ENCODE measurements at places on chromosomes 3 and 15.

DNA sequence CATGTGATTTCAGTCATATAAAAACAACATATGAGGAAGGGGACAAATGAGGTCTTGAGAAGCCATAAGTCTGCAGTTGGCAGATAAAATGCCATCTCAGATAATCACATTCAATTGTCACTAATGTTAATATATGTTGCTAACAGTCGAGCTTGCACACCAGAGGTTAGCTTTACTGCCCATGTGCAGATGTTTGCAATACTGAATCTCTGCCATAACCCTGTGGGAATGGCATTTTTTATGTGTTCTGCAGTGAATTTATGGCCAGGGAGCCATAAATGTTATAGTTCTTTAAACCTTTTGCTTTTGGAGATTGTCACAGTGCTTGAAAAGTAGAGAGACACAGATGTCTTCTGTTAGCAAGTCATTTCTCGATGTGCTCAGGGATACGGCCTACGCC, 141.5 kb downstream of the RORA start:
- DNase-seq: no peak

- no peak for DNase-seq
Measured at GRCh38 chr3:142641504-142641903, 45.3 kb downstream of the PLS1 start.

GRCh38 chr3:55691141-55691540, 204.0 kb upstream of the WNT5A start:
- no peak for DNase-seq

DNA sequence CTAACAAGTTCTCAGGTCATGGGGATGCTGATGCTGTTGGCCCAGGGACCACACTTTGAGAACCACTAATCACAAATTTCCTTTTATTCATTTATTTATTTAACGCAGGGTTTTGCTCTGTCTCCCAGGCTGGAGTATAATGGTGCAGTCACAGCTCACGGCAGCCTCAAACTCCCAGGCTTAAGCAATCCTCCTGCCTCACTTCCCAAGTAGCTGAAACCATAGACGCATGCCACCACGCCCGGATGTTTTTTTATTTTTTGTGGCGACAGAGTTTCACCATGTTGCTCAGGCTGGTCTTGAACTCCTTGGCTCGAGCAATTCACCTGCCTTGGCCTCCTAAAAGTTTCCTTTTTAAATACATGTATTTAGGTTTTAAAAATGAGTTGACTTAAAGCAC, 20.7 kb upstream of the ISLR2 start:
- DNase-seq: no peak

GRCh38 chr15:57462381-57462780, 86.1 kb downstream of the CGNL1 start:
- no peak for DNase-seq

DNA sequence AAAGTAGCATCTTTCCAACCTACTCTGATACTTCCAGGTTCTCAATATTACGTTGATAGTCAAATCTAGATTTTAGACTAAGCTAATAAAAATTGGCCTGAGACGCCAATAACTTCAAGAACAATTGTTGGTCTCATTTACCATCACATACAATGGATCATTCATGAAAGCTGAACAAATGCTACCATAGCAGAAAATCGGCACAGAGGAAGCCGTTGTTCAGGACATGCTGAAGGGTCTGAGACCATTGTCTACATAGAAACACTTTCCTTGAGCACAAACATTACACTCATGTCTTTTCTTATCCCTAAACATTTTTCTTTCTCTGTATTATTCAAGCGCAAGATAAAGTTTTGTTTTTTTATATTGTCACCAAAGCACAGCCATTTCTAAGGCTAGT, 37.2 kb upstream of the FHIT start:
- DNase-seq: no peak

DNA sequence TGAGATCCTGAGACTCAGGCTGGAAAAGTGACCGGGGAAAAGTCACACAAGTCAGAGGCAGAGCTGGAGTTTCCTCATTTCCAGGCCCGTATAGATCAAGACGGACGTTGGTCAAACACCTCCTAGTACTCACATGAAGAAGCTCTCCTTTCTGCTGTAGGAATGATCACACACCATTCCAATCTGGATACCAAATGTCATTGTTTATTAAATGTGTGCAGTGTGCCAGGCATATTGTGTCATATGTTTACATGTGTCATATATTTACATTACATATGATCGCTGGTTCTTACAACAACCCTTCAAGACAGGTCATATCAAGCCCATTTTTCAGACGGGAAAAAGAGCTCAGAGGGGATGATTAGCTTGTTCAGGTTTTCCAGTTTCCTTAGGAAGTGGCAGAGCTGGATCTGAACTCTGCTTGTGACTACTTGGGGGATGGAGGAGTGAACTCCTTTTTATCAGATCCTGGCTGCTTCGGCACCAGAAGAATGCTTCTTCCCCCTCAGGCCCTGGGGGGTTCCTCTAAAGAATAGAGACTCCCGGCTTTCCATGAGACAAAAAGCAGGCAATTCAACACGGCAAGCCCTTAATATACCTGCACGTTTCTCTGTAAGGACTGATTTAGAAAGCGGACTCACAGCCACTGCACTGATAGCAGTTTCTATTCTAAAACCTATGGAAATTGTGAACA, 41.9 kb downstream of the FAM43A start:
- DNase-seq: no peak

DNA sequence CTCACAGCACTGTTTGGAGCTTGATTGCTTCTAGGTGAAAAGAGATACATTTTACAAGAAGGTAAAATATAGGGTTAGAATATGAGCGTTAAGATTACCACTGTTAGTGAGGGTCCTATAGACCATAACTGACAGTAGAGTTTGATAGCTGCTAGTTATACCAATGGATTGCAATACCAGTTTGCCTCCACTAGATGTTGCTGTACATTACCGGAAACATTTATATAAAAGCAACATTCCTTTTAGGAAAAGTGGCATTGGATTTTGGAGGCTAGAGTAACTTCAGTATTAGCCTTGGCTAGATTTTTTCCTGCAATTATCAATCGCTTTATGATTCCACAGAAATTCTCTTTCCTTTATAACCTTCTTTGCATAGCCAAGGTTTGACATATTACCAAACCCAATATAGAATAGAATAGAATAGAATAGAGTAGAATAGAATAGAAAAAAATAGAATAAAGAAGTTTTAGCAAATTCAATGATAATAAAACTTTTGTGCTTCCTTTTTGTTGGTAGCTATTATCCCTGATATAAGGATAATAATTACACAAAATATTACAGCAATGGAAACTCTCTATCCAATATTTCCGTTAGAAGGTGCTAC, 1093.6 kb upstream of the ALCAM start:
- DNase-seq: no peak

- DNase-seq: no peak
Measured at GRCh38 chr3:153159771-153160397, 2.1 kb upstream of the RAP2B start.

- no peak for DNase-seq
Measured at GRCh38 chr3:148221303-148221702, 476.4 kb upstream of the AGTR1 start.
